ENCODE measurements at places on chromosomes 16 and 17. TPM values are rescaled to one million over a fixed set of nuclear protein-coding genes. Genes with fewer than 3 reads are reported as not detected.

ENO3 gene
- total RNA-seq: 1.6 TPM

GJD3 gene
- not detected for total RNA-seq

HSD17B2 gene
- not detected for total RNA-seq

WNK4 gene
- not detected for total RNA-seq

ADCY9 gene
- 13.5 TPM for total RNA-seq
